ENCODE measurements at places on chromosomes 5 and 9.
A peak's percentile ranks its signal among the peaks of the same experiment; 100 is the strongest.

GRCh38 chr5:124655921-124656511, 90.4 kb downstream of the ZNF608 start:
- DNase-seq, result peak; percentile 19

DNA sequence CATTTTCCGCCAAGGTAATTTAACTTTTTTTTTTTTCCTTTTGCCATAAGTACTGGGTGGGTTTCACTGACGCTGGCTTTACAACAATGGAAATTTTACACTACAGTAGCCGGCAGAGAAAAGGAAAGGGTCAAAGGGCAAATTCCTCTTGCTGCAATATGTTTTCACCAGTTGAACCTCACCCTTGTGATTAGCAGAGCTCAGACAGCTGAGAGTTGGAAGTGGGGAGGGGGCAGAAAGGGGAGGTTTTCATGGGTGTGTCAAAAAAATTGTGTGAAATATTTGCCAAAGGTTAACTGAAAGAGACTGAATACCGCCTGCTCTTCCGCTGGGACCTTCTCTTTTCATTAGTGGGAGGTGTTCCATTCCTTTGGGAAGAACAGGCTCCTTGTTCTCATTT, 296.9 kb downstream of the ADAMTS6 start:
- DNase-seq, result no peak

DNA sequence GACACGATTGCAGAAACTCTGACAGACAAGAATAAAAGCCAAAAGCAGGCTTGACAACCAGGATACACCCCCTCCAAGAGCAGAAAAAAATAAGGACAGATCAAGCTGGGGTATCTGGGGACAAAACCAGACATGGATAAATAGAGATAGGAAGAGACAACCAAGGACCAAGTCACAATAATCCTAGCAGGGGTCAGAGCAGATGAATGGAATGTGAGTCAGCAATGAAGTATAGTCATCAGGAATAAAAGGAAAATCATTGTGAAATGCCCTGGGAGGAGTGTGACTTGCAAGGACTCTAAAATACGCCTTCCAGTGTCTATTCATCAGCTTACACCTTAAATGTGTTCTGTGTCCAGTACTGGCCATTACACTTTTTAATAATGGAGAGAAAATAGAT, 206.8 kb downstream of the CAAP1 start:
- DNase-seq, result peak; percentile 26

GRCh38 chr5:17396247-17396646, 101.8 kb upstream of the TAF11L2 start:
- DNase-seq, result no peak

GRCh38 chr9:94826044-94826443, 99.5 kb downstream of the AOPEP start:
- no peak for DNase-seq

DNA sequence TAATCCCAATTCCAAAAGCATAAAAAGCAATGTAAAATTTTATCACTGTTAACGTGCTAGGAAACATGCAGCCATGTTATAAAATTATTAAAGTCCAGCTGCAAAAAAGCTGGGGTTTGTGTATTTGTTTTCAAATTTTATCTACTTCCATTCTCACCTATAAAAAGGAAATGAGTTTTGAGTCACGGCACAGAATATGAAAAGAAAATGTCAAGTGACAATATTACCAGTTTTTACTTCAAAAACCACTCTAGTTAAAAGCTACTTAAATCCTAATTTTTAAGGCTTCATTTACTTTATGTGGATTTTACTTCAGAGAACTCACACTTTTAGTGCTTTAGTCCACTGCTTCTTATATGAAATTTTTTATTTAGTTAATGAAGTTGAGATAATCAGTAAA, 72.7 kb upstream of the IFNE start:
- no peak for DNase-seq

GRCh38 chr5:137287569-137287968, 211.6 kb downstream of the SPOCK1 start:
- DNase-seq, result no peak

DNA sequence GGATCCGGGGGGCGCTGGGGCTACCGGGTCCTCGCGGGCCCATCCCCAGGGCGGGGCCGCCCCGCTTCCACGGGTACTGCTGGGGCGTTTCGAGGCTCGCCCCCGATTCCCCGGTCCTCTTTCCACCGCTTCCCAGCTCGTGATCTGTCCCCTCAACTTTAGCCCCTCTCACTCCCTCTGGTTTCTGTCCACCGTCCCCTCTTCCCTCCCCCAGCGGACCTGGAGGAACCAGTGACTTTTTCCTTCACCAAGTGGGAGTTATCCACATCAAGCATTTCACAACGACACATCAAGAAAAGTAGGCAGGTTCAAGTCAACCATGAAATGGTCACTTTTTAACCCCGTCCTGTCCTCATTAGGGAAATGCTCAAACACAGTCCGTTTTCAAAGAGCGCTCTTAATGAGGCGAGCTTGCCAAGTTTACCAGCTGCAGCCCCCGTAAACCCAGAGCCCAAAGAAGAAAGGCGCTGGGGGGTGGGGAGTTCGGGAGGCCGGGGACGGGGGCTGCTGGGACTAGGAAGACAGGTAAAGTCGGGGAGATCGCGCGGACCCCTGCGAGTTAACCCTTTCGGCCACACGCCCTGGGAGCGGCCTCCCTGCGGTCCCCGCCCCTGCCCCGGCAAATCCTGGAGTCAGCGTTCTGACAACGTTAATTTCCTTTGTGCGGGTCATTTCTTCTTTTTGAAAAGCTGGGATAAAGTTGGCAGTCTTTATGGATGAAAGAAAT, 2.1 kb upstream of the NFIB start:
- no peak for DNase-seq

DNA sequence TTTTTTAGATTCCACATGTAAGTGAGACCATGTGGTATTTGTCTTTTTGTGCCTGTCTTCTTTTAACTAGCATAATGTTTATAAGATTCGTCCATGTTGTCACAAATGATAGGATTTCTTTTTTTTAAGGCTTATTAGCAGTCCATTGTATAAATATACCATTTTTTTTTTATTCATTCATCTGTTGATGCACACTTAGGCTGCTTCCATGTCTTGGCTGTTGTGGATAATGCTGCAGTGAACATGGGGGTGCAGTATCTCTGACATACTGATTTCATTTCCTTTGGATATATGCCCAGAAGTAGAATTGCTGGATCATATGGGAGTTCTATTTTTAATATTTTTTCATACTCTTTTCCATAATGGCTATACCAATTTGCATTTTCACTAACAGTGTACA, 48.7 kb downstream of the KIAA1958 start:
- DNase-seq, result no peak

Data from H54 (cell line).